ENCODE measurements at places on chromosomes 7 and 10.

- DNase-seq, result peak; percentile 54
Measured at GRCh38 chr10:84537447-84537931, 209.1 kb downstream of the CCSER2 start.

DNA sequence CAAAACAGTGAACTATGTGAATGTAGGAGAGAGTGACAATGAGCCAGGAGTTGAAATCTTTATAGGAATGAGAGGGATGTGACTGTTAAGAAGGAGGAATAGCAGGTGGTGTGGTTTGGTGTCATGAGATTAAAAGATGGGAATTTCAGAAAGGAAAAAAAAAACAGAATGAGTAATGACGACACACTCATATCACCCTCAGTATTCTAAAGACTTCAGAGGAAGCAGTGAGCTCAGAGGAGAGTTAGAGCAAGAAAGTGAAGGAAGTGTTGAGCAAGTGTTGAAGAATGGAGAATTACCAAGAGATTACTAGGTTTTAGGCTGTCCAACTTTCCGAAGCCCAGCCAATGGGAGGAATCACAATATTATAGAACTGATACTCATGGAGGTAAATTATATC, 220.5 kb upstream of the HGF start:
- peak; percentile 88 for DNase-seq

- DNase-seq, result no peak
Measured at GRCh38 chr10:113524120-113524519, 28.7 kb upstream of the HABP2 start.

- no peak for DNase-seq
Measured at GRCh38 chr7:21543528-21544302, 876 bp downstream of the DNAH11 start.

- peak; percentile 77 for DNase-seq
Measured at GRCh38 chr10:110460111-110460809, 37.4 kb upstream of the DUSP5 start.

- DNase-seq, result peak; percentile 39
Measured at GRCh38 chr7:45402480-45403218, 171.5 kb upstream of the ADCY1 start.

GRCh38 chr7:30901856-30902255, 9.8 kb upstream of the AQP1 start:
- DNase-seq, result no peak

DNA sequence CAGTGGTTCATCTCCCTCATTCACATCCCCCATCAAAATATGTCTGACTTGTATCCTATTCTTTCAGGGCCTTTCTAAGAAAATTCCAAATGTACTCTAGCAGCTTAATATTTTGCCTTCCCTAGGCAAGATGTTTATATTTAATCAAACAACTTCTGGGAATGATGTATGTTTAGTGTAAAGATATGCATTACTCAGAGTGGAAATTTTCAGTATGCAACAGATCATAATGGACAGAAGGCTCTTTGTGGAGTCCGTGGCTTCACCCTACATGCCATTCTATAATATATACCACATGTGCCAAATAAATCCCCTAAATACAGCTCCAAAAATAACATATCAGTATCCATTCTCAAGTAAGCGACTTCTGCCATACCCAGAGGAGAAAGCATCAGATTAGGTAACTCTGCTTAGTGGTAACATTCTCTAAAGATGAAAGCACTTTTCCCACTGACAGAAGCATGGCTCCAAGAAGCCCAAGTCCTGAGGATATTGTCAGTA, 316.6 kb downstream of the KCNMA1 start:
- no peak for DNase-seq

GRCh38 chr10:75015442-75015841, 96.0 kb upstream of the SAMD8 start:
- no peak for DNase-seq

- DNase-seq, result peak; percentile 97
Measured at GRCh38 chr10:89278034-89278535, 23.8 kb upstream of the IFIT2 start.

- no peak for DNase-seq
Measured at GRCh38 chr7:87833130-87833529, 43.0 kb downstream of the SLC25A40 start.

- no peak for DNase-seq
Measured at GRCh38 chr10:7152341-7152740, 258.5 kb downstream of the SFMBT2 start.

DNA sequence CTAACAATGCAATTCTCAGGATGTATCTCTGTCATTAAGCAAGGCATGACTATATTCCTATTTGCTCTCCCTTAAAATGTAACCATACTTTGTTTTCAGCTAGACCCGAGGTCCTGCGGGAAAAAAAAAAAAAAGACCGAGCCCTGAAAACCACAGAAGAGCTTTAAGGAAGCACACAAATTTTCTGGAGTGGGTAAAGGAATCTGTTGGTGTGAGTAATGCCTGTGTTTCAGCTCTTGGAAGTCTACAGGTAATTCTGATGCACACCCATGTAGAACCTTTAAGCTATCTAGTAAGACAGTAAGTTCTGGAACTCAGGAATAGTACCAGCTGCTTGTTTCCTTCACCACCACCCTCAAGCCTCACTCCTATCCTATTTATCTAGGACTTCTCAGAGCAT, 351.1 kb downstream of the PARD3 start:
- DNase-seq, result no peak

DNA sequence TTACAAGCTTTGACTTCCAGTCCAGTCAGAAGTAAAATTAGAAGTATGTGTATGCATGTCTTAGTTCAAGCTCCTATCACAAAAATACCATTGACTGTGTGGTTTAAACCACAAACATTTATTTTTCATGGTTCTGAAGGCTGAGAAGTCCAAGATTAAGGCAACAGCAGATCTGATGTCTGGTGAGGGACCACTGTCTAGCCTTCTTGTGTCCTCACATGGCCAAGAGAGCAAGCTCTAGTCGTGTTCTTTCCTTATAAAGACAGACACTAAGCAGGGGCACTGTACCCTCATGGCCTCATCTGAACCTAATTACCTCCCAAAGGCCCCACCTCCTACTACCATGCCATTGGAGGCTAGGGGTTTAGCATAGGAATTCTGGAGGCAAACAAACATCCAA, 41.3 kb upstream of the ARL4A start:
- peak; percentile 38 for DNase-seq

GRCh38 chr7:80699045-80699638, 60.7 kb downstream of the CD36 start:
- peak; percentile 75 for DNase-seq

DNA sequence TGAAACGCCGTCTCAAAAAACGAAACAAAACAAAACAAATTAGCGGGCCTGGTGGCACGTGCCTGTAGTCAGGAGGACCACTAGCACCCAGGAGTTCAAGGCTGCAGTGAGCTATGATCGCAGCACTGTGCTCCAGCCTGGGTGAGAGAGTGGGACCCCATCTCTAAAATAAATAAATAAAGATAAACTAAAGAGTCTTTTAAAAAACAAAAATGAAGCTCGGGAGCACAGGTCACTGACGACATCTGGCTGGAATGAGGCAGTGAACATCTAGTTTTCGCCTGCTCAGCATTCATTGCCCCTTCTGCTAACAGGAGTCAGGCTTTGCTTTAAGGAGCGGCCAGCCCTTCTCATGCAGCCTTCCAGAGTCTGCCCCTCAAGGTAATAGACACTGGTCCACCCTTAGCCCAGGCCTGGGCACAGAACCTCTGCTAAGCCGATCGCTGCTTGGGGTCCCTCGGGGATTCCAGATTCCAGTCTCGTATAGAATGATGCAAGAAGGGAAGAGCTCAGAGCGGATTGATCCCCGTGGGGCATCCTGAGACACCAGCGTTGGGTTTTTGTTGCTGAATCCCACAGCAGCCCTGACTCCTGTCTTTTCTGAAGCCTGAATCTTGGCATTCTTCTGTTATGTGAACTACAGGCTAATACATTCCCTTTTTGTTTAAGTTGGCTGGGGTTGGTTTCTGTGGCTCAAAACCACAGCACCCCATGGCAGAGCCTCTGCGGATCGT, 14.2 kb upstream of the FOXK1 start:
- peak; percentile 84 for DNase-seq

- no peak for DNase-seq
Measured at GRCh38 chr10:120456143-120456625, 843 bp upstream of the PLPP4 start.

DNA sequence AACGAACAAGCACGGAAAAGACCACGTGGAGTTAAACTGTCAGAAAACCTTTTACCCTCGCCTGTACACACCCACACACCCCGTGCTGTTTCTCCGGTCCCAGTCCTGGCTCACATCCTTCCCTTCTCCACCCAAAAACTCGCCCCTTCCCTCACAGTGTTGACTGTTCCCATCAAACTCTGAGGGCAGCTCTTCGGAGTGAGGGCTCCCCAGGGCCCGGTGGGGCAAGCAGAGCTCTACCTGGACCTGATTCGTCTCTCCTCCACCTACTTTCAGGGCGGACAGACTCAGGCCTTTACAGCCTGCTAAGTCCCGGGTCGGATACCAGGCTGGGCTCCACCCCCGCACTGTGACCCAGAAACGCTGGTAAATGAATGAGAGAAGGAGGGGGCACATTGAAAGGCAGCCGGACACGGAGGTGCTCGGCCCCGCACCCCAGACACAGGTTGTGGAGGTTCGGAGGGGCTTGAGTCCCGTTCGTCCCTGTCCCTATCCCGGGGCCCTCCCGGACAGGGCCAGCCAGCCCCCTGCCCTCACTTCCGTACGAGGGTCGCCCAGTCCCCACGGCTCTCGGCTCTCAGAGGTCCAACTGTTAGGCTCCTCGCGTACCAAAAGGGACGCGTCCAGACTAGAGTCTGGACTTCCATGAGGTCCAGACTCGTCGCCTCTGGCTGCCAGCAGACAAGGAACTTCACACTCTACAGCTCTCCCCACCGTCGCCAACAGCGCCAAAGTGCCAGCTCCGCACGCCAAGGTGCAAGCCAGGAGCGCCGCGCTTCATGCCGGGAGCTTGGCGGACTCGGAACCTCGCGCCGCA, 31.7 kb upstream of the ASL start:
- no peak for DNase-seq

DNA sequence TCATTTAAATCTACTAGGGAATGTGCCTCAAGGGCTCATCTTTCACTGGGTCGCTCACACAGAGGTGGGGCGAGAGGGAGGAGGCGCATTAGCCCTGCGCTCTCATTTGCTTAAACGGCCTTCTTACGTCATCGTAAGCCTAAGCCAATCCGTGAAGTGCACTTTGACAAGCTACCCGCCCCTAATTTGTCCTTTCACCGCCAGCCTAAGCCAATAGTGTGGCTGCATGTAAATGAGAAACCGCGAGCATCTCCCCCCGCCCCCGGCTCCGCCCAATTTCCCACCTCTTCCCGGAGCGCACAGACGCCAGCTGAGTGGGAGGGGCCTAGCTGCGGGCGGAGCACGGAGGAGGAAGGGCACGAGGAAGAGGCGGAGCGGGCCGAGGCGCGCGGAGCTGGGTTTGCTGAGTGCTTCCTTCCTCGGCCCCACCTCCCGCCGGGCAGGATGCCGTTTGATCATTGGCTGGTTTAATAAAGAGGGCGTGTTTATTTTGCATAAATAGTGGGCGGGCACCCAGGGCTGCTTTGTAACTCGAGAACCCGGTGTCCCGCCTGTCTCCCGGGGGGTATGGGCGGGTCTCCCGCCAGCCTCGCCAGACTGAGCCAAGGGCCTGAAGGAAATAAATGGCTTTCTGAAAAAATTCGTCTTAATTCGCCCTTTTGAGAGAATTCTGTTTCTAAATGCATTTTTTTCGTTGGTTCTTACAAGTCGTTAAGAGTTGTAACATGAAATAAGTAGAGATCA, 289.6 kb upstream of the NFE2L3 start:
- DNase-seq, result peak; percentile 100

- no peak for DNase-seq
Measured at GRCh38 chr10:113754768-113755167, 3.3 kb downstream of the PLEKHS1 start.

DNA sequence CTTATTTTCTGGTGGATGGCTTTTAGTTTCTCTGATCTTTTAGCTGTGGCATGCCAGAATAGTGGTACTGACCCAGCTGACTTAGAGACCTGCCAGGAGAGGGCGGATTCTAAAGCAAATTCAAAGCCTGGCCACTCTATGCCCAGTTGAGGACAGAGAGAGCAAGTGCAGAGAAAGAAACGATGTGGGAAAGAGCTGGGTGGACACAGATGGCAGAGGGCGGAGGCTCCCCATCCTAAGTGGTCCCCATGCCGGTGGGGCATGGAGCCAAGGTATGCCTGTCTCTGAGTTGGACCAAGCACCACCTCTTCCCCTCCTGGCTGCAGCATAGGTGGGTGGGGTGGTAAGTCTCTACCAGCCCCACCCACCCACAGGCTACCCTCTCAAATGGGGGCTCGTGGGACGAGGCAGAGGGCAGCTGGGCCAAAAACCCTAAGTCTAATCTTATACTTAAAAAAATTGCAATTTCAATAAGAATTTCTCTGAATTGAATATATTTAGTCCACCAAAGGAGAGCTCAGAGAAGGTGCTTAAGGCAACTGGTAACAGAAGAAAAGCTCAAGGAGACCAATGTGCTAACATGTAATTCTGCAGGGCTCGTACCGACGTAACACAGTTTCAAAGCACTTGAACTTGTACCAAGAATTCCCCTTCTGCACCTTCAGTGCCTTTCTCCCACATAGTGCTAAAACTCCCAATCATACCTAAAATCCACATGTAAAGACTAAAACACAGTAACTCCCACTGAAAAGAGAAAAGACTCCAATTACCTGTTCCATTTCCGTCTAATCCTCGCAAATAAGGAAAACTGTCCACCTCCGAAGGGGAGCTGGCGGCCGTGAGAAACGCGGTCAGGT, 85.7 kb upstream of the NMT2 start:
- no peak for DNase-seq

GRCh38 chr10:121070275-121071070, 219.3 kb downstream of the WDR11 start:
- DNase-seq, result no peak

GRCh38 chr10:23238015-23238414, 45.9 kb downstream of the PTF1A start:
- DNase-seq, result no peak

GRCh38 chr10:103277713-103278536, 987 bp downstream of the INA start:
- DNase-seq, result no peak

DNA sequence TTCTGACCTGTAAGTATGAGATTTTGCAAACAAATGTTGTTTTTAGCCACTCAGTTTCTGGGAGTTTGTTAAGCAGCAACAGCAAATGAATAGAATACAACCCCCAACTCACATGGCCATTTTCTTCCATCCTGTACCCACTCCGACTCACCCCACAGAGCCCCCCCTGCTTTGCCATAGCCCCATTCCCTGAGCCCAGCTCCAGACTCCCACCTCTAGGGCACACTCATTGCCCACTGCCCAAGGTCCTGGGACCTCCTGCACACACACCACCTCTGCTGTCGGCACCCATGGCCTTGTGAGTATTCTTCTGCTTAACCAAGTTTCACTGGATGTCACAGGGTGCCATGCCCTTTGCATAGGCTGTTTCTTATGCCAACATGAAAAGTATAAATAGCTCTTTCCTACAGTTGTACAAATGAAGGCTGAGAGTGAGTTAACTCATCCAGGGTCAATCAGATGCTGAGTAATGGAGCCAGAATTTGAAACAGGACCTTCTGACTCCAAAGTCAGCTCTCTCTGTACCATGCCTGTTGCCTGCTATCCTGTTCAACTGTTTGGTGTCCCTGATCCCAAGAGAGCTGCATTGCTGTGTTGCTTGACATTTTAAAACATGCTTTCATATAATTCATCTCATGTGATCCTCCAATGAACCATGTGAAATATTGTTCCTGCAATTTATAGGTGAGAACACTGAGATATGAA, 367.8 kb upstream of the ZMIZ1 start:
- DNase-seq, result no peak

GRCh38 chr7:1511444-1512422, 7.5 kb upstream of the INTS1 start:
- no peak for DNase-seq

Measured in LHCN-M2 (cell line).